CD4-positive, alpha-beta T cell treated with Interleukin-12 subunit alpha and Interleukin-12 subunit beta, for 1 hour (primary cell): ENCODE measurements at places on chromosomes 12 and 14.

GRCh38 chr12:68665016-68665569 is 21.7 kb upstream of the NUP107 start:
- no peak for DNase-seq

DNA sequence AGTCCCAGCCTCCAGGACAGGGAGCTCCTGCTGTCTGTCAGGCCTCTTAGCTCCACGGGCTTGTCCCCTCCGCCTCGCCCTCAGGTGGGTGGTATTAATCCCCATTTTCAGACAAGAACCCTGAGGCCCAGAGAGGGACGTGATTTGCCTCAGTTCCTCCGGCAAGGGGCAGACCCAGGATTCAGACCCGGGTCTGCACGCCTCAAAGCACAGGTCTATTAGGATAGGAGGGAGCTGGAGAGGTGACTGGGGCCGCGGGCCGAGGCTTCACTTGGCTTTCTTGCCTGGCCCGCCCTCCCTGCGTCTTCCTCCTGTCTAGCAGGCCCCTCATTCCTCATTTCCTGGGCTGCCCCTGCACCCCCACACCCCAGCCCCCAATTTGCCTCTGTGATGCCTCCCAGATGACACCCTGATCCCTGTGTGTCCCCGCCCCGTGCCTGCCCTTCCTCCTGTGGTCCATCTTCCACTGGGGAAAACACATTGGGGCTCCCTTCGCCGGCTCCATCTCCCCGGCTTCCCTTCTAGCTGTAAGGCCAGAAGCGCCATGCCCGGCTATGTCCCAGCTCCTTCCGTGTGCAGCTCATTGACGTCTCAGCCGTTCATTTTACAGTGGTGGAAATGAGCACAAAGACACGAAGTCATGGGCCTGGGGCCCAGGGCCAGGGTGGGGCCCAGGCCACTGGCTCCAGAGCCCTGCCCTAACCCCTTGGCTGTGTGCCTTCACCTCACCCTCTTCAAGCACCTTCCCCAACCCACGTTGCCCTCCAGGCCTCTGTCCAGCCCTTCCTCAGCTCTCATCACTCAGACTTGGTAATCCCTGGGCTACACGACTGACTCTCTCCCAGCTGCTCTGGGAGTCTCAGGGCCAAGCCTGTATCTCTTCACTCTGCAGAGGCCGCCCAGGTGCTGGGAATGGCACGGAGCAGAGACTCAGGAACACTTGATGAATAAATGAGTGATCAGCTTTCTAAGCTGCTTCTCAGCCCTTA is 15.5 kb upstream of the CYP46A1 start:
- no peak for DNase-seq

DNA sequence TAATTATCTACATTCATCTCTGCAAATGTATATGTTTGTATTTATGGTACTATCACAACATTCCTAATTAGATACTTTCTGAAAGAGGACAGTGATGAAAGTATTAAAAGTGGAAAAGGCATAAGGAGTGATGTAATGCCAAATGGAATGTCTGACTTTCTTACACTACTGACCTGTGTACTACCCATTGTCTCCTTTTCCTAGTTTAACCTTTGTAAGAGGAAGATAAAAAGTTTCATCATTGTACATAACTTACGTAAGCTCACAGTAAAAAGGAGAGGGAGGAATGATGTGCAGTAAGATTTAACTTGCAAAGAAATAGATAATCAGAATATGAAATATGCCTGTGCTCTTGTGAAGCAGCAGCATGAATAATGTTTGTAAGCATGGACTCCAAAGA is 55.9 kb downstream of the SOX5 start:
- no peak for DNase-seq

GRCh38 chr12:70615174-70615866 is 21.9 kb downstream of the PTPRB start:
- DNase-seq = no peak

DNA sequence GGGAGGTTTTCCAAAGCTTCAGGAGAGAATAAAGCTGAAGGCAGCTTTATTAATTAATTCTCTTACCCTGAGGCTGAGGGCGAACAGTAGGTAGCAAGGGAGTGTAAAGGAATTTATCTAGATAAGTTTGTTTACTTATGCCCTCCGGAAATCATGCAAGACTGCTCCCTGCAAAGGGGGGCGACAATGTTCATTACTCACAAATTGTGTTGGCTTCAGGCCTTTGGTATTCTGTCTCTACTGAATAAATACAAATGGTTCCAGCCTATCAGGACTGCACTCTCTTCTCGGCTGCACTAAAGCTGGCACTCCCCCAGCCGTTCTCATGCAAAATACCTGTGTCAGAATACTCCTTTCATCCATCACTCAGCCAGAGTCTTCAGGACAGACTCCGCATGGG is 120.8 kb downstream of the PPHLN1 start:
- no peak for DNase-seq

- DNase-seq = no peak
These were observed 101.7 kb downstream of the KIF21A start for GRCh38 chr12:39341179-39341578.
